ENCODE measurements at places on chromosomes 2 and 18. TPM values are rescaled to one million over a fixed set of nuclear protein-coding genes. Genes with fewer than 3 reads are reported as not detected.
A peak's percentile ranks its signal among the peaks of the same experiment; 100 is the strongest.

DNA sequence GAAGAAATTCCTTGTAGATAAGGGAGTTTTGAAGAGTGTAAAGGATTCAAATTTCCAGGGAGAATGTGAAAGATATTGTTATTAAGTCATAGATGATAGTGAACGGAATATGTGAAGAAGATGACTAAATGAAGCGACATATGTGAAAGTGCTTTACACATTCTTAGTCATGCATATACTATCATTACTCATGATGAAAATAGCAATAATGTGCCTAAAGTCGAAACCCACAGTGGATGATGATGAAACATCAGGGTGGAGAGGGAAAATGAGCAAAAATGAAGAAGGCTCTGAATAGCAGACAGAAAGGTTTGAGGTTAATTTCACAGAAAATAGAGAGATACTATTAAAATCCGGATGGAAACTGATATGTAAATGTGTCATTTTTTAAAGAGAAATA is 1237.1 kb downstream of the LRP1B start:
- no peaks in the 10 kb centered on the region for H3K27me3 ChIP-seq
- H3K27ac ChIP-seq: no peak overlapping the region
- DNase-seq: no peak
- H3K36me3 ChIP-seq: no peaks in the 10 kb centered on the region
- no peak overlapping the region for H3K4me3 ChIP-seq

GRCh38 chr2:192471982-192472381 is 277.2 kb upstream of the TMEFF2 start:
- no peak for DNase-seq
- H3K4me1 ChIP-seq: no peaks in the 10 kb centered on the region
- no peak overlapping the region for H3K4me3 ChIP-seq
- H3K27me3 ChIP-seq: no peaks in the 10 kb centered on the region

- H3K4me1 ChIP-seq: no peaks in the 10 kb centered on the region
- H3K4me3 ChIP-seq: no peak overlapping the region
- no peak overlapping the region for H3K27ac ChIP-seq
- H3K27me3 ChIP-seq: no peaks in the 10 kb centered on the region
- H3K36me3 ChIP-seq: no peaks in the 10 kb centered on the region
- DNase-seq: peak; percentile 78
Observed at GRCh38 chr2:79887747-79888374, 375.0 kb downstream of the CTNNA2 start.

The BUB1 gene
- 61.7 TPM for total RNA-seq

The PLCL1 gene
- 0.45 TPM for total RNA-seq

The HJURP gene
- 41.5 TPM for total RNA-seq

DNA sequence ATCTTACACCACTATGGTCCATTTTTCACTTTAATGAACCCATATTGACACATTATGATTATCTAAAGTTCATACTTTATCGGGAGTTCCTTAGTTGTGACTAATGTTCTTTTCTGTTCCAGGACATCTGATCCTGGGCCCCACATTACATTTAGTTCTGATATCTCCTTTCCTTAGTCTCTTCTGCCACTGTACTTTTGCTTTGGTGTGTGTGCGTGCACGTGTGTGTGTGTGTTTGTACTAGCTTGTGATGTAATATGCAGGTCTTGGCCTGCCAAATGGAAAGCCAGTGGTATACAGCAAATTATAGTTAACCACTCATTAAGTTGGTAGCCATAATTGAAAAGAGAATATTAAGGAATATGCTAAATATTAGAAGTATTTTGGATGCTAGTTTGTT is 88.0 kb downstream of the CDC42EP3 start:
- peak overlapping the region; percentile 55 for H3K4me3 ChIP-seq
- peaks cover 4% of the 10 kb centered on the region for H3K36me3 ChIP-seq
- no peaks in the 10 kb centered on the region for H3K27me3 ChIP-seq
- no peak overlapping the region for H3K27ac ChIP-seq
- H3K4me1 ChIP-seq: peaks cover 50% of the 10 kb centered on the region

The ANKRD30BL gene
- total RNA-seq: not detected

- H3K36me3 ChIP-seq: no peaks in the 10 kb centered on the region
- DNase-seq: no peak
- H3K27ac ChIP-seq: no peak overlapping the region
- H3K4me1 ChIP-seq: no peaks in the 10 kb centered on the region
Observed at GRCh38 chr2:54464341-54464740, 8.2 kb downstream of the SPTBN1 start.

The IHH gene
- total RNA-seq: not detected

The CCDC141 gene
- total RNA-seq: 2.1 TPM

DNA sequence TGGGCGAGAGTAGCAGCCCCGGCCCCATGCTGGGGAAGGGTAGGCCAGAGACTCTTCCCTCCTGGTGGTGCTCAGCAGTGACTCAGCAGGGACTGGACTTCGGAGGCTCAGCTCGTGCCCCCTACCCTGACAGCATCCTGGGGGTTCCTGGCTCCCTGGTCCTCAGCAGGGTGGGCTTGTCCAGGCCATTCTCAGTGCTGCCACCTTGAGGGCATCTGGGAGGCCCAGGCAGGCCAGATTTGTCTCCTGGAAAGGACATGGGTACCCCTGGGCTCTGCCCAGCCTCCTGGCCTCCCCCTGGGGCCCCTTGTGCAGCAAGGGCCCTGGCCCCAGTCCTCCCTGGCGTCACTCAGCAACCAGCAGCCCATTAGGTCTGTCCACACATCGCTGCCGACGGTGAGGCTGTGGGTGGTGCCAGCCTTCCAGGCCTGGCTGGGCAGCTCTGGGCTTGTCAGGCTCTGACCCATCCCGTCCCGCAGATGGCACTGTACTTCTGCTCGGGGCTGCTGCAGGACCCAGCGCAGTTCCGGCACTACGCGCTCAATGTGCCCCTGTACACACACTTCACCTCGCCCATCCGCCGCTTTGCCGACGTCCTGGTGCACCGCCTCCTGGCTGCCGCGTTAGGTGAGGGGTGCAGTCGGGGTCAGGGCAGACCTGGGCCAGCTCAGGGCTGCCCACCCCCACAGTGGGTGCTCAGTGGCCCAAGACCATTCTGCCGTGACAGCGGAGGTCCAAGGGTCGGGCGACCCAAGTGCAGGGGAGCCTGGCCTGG is 45.0 kb upstream of the ALPP start:
- no peak for DNase-seq
- no peaks in the 10 kb centered on the region for H3K4me1 ChIP-seq
- no peak overlapping the region for H3K27ac ChIP-seq
- H3K27me3 ChIP-seq: no peaks in the 10 kb centered on the region
- no peaks in the 10 kb centered on the region for H3K36me3 ChIP-seq
- no peak overlapping the region for H3K4me3 ChIP-seq

The FTCDNL1 gene
- total RNA-seq: 2.1 TPM

- no peak overlapping the region for H3K27ac ChIP-seq
- H3K4me3 ChIP-seq: no peak overlapping the region
- H3K27me3 ChIP-seq: no peaks in the 10 kb centered on the region
- no peak for DNase-seq
- no peaks in the 10 kb centered on the region for H3K36me3 ChIP-seq
- H3K4me1 ChIP-seq: no peaks in the 10 kb centered on the region
Observed at GRCh38 chr2:57408587-57408986, 638.0 kb upstream of the VRK2 start.

- peak; percentile 75 for DNase-seq
- H3K27me3 ChIP-seq: no peaks in the 10 kb centered on the region
- H3K36me3 ChIP-seq: peaks cover 5% of the 10 kb centered on the region
- H3K4me3 ChIP-seq: peak overlapping the region; percentile 88
- peak overlapping the region; percentile 97 for H3K27ac ChIP-seq
Observed at GRCh38 chr2:108621687-108622681, 87.7 kb downstream of the LIMS1 start.

DNA sequence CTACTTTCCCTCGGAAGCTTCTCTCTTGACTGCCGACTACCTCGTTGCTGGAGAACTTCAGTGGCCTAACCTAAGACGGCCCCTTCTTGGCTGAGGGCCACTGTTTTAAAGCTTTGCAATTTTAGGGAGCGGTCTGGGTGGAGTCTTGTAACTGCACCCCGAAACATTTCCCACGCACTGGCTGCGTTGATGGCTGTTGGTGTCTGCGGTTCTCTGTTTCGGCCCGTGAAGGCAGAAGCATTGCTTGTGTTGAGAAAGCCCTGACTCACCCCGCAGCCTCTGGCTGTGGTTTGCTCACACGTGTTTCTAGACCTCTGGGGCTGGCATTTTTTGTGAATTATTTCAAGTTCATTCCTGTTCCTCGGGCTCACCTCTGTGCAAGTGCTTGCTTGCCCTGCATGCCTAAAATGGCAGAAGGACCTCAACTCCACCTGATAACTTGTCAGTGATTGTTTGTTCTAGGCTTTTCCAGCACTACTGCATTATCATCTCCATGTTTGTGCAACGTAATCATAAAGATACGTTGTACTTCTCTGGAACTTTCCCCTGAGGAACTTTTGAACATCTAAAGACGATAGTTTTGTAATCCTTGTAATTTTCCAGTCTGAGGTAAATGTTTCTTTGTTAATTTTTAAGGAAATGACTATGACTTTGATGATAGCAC is 94.2 kb upstream of the DLX2 start:
- peaks cover 2% of the 10 kb centered on the region for H3K36me3 ChIP-seq
- no peak for DNase-seq

DNA sequence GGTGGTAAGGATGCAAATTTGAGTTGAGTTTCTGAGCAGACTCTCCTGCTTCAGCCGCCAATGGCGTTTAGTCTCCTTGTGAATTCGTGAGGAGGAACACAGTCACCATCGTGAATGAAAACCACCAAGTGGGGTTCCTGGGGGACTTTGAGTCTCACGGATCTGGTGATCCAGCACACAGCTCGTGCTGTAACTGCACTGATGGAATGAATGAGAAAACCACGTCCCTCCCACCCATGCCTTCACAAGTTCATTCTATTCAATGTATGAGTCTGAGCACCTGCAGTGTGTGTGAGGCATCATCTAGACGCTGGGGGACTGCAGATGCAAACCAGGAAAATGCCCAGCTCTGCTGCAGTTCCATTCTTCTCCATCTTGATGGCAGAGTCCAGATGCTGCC is 127.9 kb downstream of the PIEZO2 start:
- no peaks in the 10 kb centered on the region for H3K4me1 ChIP-seq
- no peaks in the 10 kb centered on the region for H3K36me3 ChIP-seq
- H3K27me3 ChIP-seq: no peaks in the 10 kb centered on the region
- DNase-seq: no peak
- H3K27ac ChIP-seq: no peak overlapping the region

DNA sequence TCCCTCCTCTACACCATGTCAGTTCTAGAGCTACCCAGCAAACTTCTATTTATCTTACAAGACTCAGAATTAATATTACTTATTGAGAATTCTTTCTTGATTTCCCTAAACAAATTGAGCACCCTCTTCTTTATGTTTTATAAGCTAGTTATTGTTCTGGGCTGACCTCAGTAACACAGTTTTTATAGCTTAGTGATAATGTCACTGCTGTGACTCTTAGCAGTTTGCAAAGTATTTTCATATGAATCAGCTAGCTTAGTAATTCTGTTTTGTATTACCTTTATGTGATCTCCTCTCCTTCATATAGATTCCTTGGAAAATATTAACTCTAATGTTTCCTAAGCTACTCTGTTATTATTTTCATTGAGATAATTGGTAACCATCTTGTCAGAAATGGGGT is 114.9 kb downstream of the PMS1 start:
- no peak for DNase-seq
- H3K4me3 ChIP-seq: no peak overlapping the region
- H3K4me1 ChIP-seq: no peaks in the 10 kb centered on the region
- H3K27ac ChIP-seq: no peak overlapping the region

- no peak for DNase-seq
- no peaks in the 10 kb centered on the region for H3K36me3 ChIP-seq
- no peak overlapping the region for H3K27ac ChIP-seq
- H3K4me1 ChIP-seq: no peaks in the 10 kb centered on the region
Observed at GRCh38 chr2:23589739-23590138, 204.8 kb downstream of the KLHL29 start.

GRCh38 chr18:74949611-74950010 is 259.3 kb downstream of the PTGR3 start:
- H3K27me3 ChIP-seq: peaks cover 3% of the 10 kb centered on the region
- DNase-seq: no peak
- H3K27ac ChIP-seq: no peak overlapping the region

DNA sequence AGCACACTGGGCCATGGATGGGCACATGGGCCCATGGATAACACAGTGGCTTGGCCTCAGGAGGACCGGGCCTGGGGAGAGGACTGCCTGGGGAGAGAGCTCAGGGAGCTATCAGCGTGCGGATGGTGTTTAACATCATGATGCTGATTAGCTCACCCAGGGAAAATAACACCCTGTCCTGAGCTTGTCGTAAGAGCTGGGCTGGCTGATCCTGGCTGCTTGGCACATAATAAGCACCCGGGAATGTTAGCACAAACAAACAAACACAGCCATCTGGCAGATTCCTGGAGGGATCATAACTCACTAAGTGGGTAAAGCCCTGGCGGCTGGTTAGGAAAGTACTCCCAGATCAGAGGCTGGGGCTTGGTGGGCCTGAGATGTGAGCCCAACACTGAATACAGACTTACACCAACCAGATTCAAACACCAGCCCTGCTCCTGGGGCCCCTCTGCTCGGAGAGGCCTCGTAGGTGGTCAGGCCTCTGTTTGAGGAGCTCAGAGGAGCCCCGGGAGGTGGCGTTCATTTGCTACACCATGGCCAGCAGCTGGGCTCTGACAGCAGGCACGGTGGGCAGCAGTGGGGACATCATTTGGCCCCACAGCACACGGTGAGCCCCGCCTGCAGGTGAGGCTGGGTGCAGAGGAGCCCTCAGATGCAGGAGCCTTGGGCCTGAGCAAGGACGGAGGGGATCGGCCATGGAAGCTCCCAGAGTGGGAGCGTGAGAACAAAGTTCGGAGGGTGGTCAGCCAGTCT is 193.4 kb upstream of the HDAC4 start:
- H3K4me1 ChIP-seq: no peaks in the 10 kb centered on the region
- H3K36me3 ChIP-seq: no peaks in the 10 kb centered on the region
- H3K4me3 ChIP-seq: no peak overlapping the region
- H3K27ac ChIP-seq: no peak overlapping the region
- no peak for DNase-seq
- no peaks in the 10 kb centered on the region for H3K27me3 ChIP-seq

DNA sequence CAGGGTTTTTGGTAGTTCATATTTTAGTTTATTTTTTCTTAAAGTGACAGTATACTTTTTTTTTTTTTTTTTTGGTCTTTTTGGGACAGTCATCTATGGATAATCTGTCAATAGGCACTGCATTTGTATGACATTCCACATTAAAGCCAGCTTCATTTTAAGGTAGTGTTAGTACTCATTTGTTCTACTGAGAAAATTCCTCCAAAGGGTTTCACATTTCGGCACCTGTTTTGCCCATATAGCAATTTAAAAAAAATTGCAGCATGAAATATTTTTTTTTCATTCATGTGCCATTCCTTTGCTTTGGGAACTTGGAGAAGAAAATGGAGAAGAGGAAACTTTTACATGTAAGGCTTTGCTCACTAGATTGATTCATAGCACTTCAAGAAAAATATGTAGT is 276.3 kb upstream of the TCF4 start:
- no peak overlapping the region for H3K4me3 ChIP-seq
- no peaks in the 10 kb centered on the region for H3K36me3 ChIP-seq
- H3K27ac ChIP-seq: no peak overlapping the region
- H3K4me1 ChIP-seq: no peaks in the 10 kb centered on the region
- DNase-seq: no peak
- H3K27me3 ChIP-seq: no peaks in the 10 kb centered on the region
